Ecto neural progenitor cell (in vitro differentiated cells): ENCODE measurements at places on chromosomes 2 and 18.

GRCh38 chr2:11651856-11652548 lies 18.0 kb downstream of the NTSR2 start:
- no peak for DNase-seq

DNA sequence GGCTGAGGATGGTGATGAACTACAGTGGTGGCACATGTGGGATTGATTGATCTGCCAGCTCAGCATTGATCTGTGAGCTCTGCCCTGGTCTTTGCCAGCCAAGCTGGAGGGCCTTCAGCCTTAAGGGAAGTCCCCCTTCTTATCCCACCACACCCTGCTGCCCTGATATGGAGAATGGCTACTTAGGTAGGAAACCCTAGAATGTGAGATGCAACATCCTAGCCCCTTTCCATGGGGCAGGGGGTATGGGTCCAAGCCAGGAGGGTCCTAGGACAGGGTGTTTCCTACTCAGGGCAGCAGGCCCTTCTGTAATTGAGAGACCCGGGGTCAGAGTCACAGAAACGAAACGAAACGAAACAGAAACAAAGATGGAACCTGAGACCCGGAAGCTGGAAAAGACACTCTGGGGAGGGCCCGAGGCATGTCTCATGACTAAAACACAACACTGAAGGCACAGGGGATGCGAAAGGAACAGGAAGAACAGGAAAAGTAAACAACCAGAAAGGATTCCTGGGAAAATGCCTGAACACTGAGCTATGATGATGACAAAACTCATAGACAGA lies 16.9 kb upstream of the SULT1C2 start:
- no peak for DNase-seq

GRCh38 chr2:120014226-120014980 lies 1.5 kb downstream of the EPB41L5 start:
- no peak for DNase-seq

- DNase-seq = no peak
Observed at GRCh38 chr18:38525039-38525438, 959.4 kb upstream of the CELF4 start.

- DNase-seq = no peak
Observed at GRCh38 chr2:240741091-240741490, 49.4 kb downstream of the AQP12A start.

GRCh38 chr2:20999906-21000645 lies 43.8 kb downstream of the APOB start:
- DNase-seq = no peak

DNA sequence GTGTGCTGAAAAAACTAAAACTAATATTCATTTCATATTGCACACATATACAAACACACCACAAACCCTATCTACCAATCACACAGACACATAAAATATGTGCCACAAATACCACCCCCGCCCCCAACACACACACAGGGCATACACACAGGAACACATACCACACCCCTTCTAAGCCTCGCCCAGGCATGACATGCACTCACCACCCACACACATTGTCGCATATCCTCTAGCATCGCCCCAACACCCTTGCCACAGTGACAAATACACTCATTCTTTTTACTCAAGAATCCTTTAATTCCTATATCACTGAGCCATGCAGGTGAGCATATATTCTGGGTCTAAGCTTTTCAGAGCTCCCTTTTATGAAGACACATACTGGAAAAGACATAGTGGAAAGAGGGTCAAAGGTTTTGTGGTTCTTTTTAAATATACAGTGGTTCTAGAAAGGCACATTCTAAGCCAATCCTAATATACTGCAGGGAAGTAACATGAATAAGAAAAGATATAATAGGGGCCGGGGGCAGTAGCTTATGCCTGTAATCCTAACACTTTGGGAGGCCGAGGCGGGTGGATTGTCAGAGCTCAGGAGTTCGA lies 24.5 kb upstream of the LCLAT1 start:
- DNase-seq = no peak

DNA sequence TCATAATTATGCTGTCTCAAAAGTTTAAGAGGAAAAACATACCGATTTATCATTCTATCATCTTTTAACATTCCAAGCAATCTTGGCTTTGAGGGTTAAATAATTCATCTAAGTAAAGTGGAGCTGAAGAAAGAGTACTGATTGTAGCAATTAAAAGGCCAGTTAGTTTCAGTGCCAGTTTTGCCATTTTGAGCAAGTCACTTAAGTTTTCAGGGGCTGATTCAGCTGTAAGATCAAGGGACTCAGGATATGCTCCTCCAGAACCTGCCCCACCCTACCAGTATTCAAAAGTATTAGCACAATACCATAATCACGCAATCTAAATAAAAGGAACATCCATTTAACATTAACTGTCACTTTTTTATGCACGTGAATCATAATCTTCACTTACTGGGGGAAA lies 1.9 kb downstream of the SS18 start:
- DNase-seq = no peak

DNA sequence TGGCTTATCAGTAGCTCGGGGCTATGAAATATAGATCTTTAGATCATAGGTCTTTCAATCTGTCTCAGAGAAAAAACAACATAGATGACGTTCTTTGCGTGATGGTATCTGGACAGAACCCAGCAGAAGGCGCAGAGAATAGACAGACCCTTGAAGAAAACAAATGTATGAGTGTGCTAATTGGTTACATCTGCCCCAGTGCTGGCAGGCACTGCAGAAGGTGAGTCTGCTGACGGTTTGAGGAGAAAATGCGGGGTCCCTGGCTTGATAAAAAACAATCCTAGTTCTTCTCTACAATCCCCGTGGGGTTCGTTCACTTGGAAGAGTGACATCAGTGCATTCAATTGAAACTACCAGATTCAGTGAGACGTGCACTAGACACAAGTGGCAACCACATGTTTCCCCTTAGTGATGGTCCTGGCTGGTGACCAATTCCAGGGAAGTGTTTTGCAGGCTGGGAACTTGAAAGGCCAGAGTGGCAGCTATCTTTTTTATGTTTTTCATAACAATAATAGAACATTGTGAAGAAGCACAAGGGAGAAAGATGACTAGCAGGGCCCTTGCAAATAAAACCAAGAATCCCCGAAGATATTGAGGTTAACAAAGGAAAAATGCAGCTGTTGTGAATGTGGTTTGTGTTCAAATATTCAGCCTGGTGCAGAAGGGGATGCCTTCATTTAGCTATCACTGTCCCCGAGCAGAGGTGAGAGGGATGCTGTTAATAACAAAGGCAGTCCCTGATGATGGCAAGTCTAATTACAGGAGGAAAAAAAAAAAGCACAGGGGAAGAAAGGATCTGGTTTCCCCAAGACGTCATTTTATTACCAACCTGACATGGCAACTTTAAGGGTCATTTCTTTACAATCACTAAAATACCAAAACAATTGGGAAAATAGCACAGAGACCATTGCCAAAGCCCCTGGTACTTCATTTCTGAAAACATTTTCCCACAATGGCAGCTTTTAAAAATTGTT lies 337.6 kb upstream of the FIGN start:
- no peak for DNase-seq

DNA sequence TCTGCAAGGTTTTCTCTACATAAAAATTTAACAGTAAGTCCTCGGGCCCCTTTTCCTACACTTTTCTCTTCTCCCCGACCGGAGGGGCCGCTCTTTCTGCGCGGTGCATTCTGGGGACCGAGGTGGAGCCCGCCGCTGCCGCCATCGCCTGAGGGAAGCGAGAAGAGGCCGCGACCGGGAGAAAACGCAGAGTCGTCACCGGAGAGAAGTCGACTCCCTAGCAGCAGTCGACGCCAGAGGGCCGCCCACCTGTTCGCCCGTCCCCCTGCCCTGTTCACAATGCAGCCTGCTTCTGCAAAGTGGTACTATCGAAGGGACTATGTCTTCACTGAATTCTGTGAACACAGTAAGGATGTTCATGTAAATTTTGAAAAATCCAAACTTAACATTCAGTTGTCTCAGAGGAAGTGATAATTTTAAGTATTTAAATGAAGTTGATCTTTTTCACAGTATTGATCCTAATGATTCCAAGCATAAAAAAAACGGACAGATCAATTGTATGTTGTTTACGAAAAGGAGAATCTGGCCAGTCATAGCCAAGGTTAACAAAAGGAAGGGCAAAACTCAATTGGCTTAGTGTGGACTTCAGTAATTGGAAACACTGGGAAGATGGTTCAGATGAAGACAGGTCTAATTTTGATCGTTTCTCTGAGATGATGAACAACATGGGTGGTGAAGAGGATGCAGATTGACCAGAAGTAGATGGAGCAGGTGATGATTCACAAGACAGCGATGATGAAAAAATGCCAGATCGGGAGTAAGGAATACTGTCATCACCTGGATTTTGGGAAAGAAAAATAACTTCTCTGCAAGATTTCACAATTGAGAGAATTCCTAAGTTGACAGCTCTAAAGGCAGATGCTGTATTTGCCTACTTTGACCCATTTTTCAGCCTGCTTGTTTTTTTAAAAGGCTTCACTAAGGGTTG lies 55.8 kb downstream of the ASXL2 start:
- DNase-seq = peak; percentile 78

DNA sequence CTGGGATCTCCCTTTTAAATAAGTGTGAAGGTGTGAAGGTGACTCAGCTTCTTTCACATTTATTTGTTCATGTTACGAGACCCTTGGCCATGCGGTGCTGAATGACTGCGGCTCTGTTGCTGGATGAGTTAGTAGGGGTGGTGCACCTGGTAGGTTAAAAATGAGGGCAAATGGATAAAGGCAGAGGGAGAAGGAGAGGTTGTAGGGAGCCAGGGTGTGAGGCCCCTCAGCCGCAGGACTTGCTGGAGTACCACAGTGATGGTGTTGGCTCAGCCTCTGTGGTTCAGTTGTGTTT lies 164.2 kb downstream of the NAPG start:
- DNase-seq = no peak

- DNase-seq = no peak
Observed at GRCh38 chr2:138020432-138020831, 56.2 kb downstream of the HNMT start.

DNA sequence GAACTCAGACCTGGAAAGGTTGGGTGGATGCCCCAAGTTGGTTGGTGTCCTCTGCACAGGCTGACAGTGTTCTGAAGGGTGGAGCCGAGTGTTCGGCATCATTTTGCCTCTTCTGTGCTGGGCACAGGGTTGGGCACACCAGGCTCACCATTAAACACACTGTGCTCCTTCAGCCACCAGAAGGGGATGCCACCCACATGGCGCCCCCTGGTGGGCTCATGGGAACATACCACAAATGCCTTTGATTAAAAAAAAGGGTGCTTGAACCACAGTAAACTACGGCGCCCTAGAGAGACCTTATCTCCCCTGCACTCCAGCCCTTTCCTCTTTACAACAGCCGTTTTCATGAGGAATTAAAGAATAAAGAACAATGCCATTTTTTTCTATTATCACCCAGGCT lies 89.4 kb downstream of the CELF4 start:
- peak; percentile 72 for DNase-seq

- no peak for DNase-seq
Observed at GRCh38 chr2:78718473-78718872, 307.0 kb upstream of the REG3G start.

GRCh38 chr2:217740756-217741155 lies 262.0 kb downstream of the TNS1 start:
- DNase-seq = peak; percentile 16

DNA sequence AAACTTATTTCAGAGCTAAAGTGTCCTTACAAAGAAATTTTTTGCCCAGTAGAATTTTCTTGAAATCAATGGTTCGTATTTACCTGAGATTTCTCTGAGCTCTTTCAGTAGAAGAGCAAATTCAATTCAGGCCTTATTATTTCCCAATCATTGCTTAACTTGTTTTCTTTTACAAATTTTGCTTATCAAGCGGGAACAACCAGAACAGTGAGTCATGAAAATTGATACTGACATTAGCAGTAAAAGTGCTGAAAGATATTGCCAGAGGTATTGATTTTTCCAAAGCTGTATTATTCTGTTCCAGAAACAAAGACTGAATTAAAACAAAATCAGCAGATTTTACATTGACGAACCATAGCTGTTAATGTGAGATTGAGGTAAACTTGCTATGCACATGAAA lies 10.1 kb upstream of the RIOK3 start:
- no peak for DNase-seq

DNA sequence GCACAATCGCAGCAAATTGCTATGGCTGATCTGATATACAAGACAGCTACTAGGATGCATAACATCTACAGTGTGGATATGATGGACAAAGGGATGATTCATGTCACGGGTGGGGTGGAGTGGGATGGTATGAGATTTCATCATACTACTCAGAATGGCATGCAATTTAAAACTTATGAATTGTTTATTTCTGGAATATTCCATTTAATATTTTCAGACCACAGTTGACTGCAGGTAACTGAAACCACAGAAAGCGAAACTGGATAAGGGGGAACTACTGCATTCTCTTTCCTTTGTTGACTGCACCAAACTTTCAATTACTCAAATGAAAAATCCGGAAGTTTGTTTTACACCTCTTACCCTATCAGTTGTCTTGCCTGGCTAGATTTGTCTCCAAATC lies 94.4 kb upstream of the NEUROD1 start:
- no peak for DNase-seq

- no peak for DNase-seq
Observed at GRCh38 chr2:72815655-72816278, 10.1 kb downstream of the EXOC6B start.

DNA sequence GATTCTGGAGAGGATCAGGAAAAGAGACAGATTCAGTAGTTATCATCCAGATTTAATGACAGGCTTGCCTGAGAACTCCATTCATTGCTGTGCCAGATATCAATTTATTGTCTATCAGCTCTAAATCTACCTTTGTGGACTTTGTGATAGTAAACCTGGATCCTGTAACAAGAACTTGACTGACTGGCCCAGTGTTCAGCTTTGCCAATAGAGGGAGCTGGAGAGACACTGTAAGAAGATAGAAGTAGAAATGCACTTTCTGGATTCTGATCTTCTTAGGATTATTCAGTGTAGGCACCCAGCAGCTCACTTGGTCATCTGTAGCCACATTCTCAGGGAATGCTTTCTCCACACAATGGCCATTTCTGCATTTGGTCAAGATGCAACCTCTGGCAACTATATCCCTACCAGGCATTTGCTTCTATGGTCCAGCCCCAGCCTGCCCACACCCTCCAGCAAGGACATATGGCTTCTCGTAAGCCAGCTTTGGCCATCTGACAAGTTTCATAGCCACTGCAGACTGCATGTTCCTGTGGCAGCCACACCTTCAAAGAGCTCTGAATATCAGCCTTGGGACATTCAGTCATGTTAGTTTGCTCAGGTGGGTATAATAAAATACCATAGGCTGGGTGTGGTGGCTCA lies 6.1 kb upstream of the SERPINB8 start:
- DNase-seq = no peak

DNA sequence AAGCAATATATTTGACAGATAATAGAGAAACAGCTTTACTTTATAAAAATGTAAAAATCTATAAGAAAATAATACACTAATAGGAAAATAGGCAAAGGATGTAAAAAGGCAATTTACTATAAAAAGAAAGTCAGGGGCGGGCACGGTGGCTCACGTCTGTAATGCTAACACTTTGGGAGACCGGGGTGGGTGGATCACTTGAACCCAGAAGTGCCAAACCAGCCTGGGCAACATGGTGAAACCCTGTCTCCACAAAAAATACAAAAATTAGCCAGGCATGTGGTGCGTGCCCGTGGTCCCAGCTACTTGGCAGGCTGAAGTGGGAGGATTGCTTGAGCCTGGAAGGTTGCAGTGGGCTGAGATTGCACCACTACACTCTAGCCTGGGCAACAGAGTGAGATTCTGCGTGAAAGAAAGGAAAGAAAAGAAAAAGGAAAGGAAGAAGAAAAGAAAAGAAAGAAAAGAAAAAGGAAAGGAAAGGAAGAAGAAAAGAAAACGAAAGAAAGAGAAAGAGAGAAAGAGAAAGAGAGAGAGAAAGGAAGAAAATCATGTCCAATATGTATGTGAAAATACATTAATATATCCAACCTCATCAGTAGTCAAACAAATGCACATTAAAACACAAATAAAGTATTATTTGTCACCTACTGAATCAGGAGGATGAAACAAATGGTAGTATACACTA lies 65.1 kb downstream of the ADD2 start:
- peak; percentile 30 for DNase-seq

- peak; percentile 55 for DNase-seq
Observed at GRCh38 chr18:13500227-13500865, 226.0 kb downstream of the FAM210A start.
